Lung (tissue), 17 donors: ENCODE measurements at places on chromosomes 2 and 18. TPM values are rescaled to one million over a fixed set of nuclear protein-coding genes. Genes with fewer than 3 reads are reported as not detected.

The TUBA4B gene
- 20.3 TPM for total RNA-seq

The CD207 gene
- 0.86 TPM for total RNA-seq

The ROCK2 gene
- 45.6 TPM for total RNA-seq

The RNU2-63P gene
- 3.9 TPM for total RNA-seq

The SEC11C gene
- total RNA-seq: 42.7 TPM

The ABCB11 gene
- total RNA-seq: 0.37 TPM

The CCDC121 gene
- 4.8 TPM for total RNA-seq

The SNED1 gene
- 57.1 TPM for total RNA-seq

The DHRS9 gene
- 1.5 TPM for total RNA-seq

The IL1F10 gene
- not detected for total RNA-seq

The COA5 gene
- total RNA-seq: 27.7 TPM

The TXNDC2 gene
- 0.12 TPM for total RNA-seq

The MBP gene
- 39.4 TPM for total RNA-seq

The MRO gene
- 0.71 TPM for total RNA-seq

The TACR1 gene
- 0.63 TPM for total RNA-seq

The OSBPL6 gene
- 23.5 TPM for total RNA-seq

The GCG gene
- not detected for total RNA-seq

The UGT1A7 gene
- not detected for total RNA-seq

The ADGRF3 gene
- total RNA-seq: 0.28 TPM

The CWC22 gene
- total RNA-seq: 13.6 TPM

The LAMA3 gene
- 81.0 TPM for total RNA-seq

The DNAH7 gene
- total RNA-seq: 20.0 TPM

The SLC4A5 gene
- 5.2 TPM for total RNA-seq

The SMARCAL1 gene
- 18.0 TPM for total RNA-seq

The ZNF396 gene
- 6.3 TPM for total RNA-seq

The PDE1A gene
- 11.8 TPM for total RNA-seq

The RUFY4 gene
- total RNA-seq: 0.15 TPM

The FHOD3 gene
- 4.4 TPM for total RNA-seq

The LYPD6B gene
- 12.4 TPM for total RNA-seq

The KLF7 gene
- total RNA-seq: 23.7 TPM

The LONRF2 gene
- 4.4 TPM for total RNA-seq

The ELOA2 gene
- not detected for total RNA-seq

The INO80C gene
- 26.7 TPM for total RNA-seq

The CD8A gene
- 1.1 TPM for total RNA-seq

The SERPINB10 gene
- 0.63 TPM for total RNA-seq

The MROH2A gene
- 0.80 TPM for total RNA-seq

The PROC gene
- not detected for total RNA-seq

The PRKCE gene
- total RNA-seq: 46.0 TPM

The B3GNT7 gene
- 73.7 TPM for total RNA-seq

The TBR1 gene
- not detected for total RNA-seq

The FAM237A gene
- total RNA-seq: not detected

The CD28 gene
- total RNA-seq: 1.0 TPM
